ENCODE measurements at places on chromosomes 3 and 15.
A peak's percentile ranks its signal among the peaks of the same experiment; 100 is the strongest.

- DNase-seq, result no peak
Observed at GRCh38 chr3:18652781-18653180, 227.6 kb upstream of the SATB1 start.

DNA sequence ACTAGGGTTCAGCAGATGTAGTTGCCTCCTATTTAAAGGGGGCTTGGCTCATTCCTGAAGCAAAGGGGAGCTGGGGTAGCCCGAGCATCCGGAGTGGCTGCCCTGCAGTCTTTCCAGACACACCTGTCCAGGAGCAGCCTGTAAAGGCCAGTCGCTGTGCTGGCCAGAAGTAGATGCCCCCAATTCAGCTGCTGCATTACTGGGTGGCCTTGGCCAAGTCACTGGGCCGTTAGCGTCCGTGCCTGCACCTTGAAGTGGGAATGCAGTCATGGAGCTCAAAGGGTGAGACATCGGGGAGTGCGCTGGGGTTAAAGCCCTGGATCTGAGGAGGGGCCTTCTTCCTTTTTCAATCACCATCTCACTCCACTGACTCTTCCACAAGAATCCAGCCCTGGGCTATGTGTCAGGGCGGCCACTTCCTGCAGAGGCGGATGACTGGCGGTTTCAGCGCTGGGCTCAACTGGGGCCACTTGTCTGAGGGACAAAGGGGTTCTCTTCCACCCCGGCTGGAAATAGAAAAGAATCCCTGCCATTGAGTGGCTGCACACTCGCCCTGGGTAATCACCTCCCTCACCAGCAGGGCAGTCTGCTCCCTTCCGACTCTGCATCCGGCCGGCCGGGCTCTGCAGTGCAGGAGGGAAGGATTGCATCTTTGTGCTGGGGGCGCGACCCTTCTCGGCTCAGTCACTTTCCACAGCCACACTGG lies 11.8 kb downstream of the ALDH1A3 start:
- no peak for DNase-seq

DNA sequence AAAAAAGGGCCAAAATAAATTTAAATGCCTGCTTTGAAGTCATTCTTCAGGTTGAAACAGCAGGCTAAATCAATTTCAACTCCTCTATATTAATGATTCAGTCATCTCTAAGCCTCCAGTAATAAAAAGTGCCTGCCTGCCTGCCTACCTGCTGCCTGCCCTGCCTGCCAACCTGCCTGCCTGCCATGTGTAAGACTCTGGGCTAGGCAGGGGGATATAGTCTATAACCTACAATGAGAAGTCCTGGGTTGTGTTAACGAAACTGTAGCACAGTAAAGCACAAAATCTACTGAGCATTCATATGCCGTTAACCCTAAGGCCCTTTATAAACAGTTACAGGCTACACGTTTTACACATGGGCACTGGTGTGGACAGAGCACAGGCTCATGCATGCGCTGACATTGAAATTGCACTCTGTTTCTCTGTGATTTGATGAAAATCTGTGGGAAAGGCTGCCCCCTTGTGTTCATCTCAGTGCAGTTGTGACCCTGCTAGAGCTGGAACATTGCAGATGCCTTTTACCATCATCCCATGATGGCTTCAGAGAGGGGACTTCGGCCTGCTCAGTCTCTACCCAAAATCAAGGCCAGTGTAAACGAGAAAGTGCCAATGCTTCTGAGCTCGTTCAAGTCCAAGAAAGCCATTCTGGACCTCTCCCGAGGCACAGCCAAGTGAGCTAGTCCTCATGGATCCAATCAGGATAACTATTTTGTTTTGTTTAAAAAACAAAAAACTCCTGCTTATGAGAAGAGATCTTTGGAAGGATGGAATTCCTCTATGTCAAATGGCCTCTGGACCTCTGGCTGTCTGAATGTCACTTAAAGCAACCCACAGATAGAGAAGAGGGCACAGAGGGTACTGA lies 64.6 kb downstream of the EFL1 start:
- peak; percentile 94 for DNase-seq

DNA sequence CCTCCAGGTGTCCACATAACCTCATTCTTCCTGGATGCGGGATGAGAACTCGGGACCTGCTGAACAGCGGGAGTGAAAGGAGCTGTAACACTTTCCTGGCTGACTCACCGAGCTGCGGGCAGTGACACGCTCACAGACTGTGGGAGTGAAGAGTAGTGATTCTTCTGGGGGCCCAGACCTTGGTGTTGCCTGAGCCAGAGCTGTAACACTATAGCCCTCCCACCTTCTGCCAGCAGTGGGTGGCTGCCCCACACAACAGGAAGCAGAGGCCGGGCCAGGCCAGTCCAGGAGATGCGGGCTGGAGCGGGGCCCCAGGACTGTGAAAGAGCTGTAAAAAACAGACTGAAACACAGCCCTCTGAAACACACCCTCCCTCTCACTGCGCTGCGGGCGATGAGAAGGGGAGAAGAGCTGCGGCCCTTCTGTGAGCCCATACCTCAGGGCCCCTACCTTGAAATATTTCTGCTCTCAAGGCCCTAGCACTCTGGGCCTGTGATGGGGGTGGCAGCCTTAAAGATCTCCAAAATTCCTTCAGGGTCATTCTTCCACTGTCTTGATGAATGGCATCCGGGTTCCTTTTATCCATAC lies 464.0 kb upstream of the CCDC54 start:
- no peak for DNase-seq

- DNase-seq, result no peak
Observed at GRCh38 chr3:149480326-149481017, 6.0 kb downstream of the TM4SF4 start.

- DNase-seq, result no peak
Observed at GRCh38 chr3:181635141-181635540, 76.6 kb upstream of the SOX2 start.

GRCh38 chr15:44661576-44661975 lies 1.9 kb downstream of the SPG11 start:
- no peak for DNase-seq

DNA sequence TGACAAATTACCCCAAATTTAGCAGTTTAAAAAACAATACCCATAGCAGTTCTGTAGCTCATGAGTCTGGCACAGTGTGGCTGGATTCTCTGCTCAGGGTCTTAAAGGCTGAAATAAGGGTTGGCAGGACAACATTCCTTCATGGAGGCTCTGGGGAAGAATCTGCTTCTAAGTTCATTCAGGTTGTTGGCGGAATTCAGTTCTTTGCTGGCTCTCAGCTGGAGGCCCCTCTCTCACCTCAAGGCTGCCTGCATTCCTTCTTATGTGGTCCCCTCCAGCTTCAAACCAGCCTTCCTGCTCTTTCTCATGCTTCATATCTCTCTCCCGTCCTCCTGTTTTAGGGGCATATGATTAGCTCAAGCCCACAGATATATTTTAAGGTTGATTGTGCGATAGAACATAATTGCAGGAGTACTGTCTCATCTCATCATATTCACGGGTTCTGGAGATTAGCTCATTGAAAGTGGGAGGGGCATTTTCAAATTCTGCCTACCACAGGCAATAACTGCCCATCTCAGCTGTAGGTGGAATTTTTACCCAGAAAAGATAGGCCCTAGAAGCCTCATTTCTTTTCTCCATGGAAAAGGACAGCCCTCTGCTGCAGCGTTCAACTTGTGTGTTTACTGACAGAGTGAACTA lies 5.6 kb upstream of the ZBTB47 start:
- DNase-seq, result no peak

- DNase-seq, result no peak
Observed at GRCh38 chr3:67653425-67654098, 850 bp downstream of the SUCLG2 start.

DNA sequence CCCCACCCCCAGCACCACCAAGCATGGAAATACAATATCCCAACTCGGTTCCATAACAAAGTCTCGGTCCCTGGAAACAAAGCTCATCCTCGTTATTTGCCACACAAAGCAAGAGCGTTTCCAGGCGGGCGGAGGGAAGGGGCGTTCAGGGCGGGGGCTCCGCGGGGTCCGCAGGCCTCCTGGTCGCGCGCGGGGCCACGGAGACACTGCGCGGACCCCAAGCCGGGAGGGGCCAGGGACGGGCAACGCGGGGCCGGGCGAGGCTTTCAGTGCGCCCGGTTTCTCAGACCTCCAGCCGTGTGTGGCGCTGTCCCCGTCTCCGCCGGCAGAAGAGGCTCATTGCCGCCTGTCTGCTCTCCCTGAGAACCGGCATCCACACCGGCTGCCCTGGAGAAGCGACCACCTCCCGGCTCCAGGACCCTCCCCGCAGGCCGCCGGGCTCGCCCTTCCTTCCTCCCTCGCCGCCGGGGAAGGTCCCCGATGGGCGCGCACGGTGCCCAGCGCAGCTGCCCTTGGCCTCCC lies 329.0 kb downstream of the OCA2 start:
- DNase-seq, result no peak

GRCh38 chr15:78061963-78062427 lies 15.5 kb downstream of the TBC1D2B start:
- no peak for DNase-seq

- DNase-seq, result no peak
Observed at GRCh38 chr3:98433764-98434163, 29.2 kb upstream of the OR5K1 start.

- peak; percentile 59 for DNase-seq
Observed at GRCh38 chr15:38068626-38069391, 134.4 kb downstream of the TMCO5A start.

DNA sequence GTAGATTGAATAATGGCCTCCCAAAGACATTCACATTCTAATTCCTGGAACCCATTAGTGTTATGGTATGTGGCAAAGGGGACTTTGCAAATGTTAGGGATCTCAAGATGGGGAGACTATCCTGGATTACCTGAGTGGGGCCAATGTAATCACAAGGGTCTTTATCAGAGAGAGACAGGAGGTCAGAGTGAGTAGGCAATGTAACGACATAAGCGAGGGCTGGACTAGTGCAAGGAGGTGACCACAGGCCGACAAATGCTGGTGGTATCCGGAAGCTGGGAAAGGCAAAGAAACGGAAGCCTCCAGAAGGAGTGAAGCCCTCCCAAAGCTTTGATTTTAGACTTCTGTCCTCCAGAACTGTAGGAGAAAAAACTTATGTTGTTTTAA lies 26.5 kb upstream of the AQP9 start:
- no peak for DNase-seq

DNA sequence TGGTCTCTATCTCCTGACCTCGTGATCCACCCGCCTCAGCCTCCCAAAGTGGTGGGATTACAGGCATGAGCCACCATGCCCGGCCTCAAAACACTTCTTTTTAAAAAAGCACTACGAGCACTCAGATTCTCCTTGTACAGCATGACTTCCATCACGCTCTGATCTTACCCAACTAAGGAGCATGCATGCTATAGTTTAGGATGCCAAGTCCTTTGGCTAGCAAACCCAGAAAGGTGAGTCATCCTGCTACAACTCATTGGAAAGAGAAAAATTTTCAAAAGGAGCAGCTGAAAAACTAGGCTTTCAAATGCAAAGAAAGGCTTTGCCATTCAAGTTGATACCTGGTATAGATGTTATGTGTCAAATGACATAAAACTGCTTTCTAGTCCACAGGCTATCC lies 70.3 kb upstream of the PRICKLE2 start:
- DNase-seq, result no peak

- DNase-seq, result no peak
Observed at GRCh38 chr3:172002512-172003078, 36.8 kb upstream of the FNDC3B start.

GRCh38 chr3:58340594-58341244 lies 8.0 kb downstream of the PXK start:
- DNase-seq, result no peak

GRCh38 chr15:98760112-98760826 lies 111.9 kb downstream of the IGF1R start:
- DNase-seq, result no peak

DNA sequence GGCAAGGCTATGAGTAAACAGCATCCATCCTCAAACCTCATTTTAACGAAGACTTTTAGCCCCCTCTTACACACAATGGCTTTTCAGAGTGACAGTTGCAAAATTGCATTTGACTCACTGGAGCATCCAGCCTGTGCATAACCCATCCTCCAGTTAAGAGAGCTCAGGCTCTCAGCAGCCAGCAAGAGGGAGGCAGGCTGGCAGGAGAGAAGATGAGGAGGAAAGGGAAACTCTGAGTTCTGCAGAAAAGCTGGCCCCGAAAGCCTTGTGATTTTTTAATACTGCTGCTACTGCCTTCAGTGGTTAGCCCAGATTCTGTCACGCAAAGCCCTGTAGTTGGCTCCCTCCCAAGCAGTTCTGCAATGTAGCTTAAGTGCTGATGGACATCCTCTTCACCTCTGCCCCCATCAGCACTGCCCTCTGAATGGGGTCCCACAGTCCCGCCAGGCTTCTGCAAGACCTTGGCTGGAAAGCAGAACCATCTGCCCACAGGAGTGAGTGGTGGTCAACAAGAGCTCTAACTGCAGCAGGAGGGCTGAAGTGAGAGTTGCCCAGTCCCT lies 371.3 kb downstream of the EPHB1 start:
- DNase-seq, result peak; percentile 68

GRCh38 chr15:25780479-25781255 lies 82.5 kb downstream of the ATP10A start:
- no peak for DNase-seq

- DNase-seq, result no peak
Observed at GRCh38 chr3:56616478-56617006, 59.6 kb downstream of the CCDC66 start.

DNA sequence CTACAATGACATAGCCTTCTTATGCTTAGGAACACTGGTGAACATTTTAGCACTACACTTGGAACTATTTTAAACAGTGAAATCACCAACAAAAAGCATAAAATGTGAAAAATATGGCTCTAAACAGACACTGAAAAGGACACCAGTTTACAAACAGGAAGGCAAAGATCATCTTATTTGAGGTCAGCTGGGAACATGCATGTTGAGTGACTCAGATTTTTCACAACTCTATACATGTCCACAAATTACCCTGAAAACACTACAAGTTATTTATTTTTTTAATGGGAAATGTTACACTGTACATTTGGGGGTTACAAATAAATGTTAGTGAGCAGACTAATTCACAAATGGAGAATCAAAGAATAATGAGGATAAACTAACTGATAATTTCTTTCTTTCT lies 12.5 kb upstream of the GK5 start:
- no peak for DNase-seq

DNA sequence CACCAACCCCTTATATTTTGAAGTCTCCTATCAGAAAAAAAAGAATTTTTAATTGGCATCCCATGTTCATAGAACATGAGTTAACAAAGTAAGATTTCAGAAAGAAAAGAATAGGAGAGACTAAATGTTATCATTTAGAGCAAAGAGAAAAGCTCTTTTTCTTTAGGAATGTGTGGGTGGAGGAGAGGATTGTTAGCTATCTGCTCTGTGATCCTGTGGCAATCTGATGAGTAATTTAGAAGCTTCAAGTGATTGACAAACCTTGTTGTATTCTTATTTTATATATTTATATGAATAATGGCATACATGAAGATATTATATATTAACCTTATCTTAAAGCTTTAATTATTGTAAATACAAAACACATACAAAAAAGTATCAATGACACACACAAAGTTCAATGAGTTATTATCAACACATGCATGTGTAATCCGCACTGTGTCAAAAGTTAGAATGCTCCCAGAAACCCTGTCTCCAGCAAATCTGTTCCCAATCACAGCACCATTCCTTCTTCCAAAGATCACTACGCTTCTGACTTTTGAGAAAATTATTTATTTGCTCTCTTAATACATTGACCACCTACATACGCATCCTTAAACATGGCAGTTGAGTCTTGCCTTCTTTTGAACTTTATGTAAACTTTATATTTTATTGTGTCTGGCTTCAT lies 907.4 kb downstream of the MCTP2 start:
- DNase-seq, result no peak
